Gastrocnemius medialis (tissue), 4 donors: ENCODE measurements at places on chromosomes 11 and 22.

- H3K27ac ChIP-seq, result peak overlapping the region; percentile 96
- H3K36me3 ChIP-seq, result no peaks in the 10 kb centered on the region
- peaks cover 59% of the 10 kb centered on the region for H3K4me1 ChIP-seq
- no peaks in the 10 kb centered on the region for H3K27me3 ChIP-seq
- peak; percentile 37 for DNase-seq
These were observed 320 bp downstream of the CLTCL1 start for GRCh38 chr22:19291218-19291579.

- no peak for DNase-seq
- H3K27me3 ChIP-seq, result no peaks in the 10 kb centered on the region
- H3K27ac ChIP-seq, result no peak overlapping the region
- H3K4me1 ChIP-seq, result peaks cover 3% of the 10 kb centered on the region
These were observed 44.6 kb downstream of the SEZ6L start for GRCh38 chr22:26213826-26214225.

DNA sequence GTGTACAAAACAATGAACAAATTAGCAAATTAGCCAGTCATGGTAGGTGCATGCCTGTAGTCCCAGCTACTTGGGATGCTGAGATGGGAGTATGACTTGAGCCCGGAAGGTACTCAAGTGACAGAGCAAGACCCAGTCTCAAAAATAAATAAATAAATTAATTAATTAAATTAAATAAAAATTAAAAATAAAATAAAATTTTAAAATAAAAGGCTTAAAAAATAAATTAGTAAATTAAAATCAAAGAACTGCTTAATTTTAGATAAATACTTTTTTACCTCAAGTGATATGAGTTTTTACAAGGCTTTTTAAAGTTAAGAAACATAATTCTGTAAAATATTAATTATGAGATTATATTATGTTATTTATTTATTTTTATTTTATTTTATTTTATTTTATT, 50.9 kb upstream of the TSPAN18 start:
- no peaks in the 10 kb centered on the region for H3K4me1 ChIP-seq
- no peak overlapping the region for H3K27ac ChIP-seq
- no peak overlapping the region for H3K4me3 ChIP-seq
- no peaks in the 10 kb centered on the region for H3K36me3 ChIP-seq

DNA sequence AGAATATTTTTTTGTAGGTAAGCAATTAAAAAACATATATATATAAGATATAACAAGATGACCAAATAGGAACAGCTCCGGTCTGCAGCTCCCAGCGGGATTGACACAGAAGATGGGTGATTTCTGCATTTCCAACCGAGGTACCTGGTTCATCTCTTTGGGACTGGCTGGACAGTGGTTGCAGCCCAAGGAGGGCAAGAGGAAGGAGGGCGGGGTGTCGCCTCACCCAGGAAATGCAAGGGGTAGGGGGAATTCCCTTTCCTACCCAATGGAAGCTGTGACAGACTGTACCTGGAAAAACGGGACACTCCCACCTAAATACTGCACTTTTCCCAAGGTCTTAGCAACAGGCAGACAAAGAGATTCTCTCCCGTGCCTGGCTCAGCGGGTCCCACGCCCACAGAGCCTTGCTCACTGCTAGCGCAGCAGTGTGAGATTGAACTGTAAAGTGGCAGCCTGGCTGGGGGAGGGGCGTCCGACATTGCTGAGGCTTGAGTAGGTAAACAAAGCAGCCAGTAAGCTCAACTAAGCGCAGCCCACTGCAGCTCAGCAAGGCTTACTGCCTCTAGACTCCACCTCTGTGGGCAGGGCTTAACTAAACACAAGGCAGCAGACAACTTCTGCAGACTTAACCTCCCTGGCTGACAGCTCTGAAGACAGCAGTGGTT, 163.8 kb downstream of the CWF19L2 start:
- no peak overlapping the region for H3K27ac ChIP-seq
- H3K27me3 ChIP-seq, result no peaks in the 10 kb centered on the region
- H3K4me1 ChIP-seq, result no peaks in the 10 kb centered on the region
- H3K36me3 ChIP-seq, result no peaks in the 10 kb centered on the region

DNA sequence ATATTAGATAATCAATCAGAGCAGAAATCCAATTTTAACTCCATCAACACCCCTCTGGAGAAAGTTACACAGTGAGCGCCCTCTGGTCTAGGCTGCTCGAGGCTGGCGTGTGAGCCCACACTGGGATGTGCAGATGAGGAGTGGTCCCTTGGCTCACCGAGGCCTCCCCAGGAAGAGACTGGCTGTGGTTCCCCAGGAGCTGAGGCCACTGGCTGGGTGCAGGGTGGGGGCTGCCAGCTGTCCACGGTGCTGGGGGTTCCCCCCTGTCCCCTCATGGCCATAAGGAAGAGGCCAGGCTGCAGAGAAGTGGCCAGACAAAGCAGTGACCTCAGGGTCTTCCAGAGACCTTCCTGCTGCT, 750.7 kb downstream of the BRD1 start:
- no peaks in the 10 kb centered on the region for H3K27me3 ChIP-seq
- H3K4me1 ChIP-seq, result no peaks in the 10 kb centered on the region
- no peak for DNase-seq
- no peak overlapping the region for H3K4me3 ChIP-seq
- H3K27ac ChIP-seq, result no peak overlapping the region
